ENCODE measurements at places on chromosomes 2 and 18.

DNA sequence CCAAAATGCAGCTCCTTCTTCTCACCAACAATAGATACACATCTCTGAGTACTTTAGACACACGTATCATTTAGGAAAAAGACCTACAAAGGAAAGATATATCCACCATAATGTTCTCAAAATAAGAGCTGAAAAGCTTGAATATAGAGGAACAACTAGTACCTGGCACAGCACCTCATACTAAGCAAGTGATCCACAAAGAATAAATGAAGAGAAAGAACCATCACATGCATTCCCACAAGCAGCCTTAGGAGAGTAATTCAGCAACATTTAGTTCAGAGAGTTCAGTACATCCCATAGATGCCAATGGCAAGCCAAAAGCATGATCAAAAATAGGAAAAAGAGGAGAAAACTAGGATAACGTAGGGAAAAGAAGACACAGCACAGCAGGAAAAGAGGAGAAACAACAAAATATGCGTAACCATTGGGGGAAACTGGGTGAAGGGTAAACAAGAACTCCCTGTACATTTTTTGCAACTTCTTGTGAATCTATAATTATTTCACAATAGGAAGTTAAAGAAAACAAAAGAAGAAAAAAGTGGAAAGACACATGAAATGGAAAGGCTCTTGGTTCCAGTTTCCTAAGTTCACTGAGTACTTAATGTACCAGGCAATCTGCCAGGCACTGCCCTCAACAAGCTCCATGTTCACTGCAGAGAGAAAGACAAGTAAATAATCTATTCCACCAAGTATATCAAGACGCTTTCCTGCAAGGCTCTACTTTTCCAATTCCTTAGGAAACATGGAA lies 22.3 kb downstream of the CLASP1 start:
- peak; percentile 96 for DNase-seq

- peak; percentile 90 for DNase-seq
These were observed 48.6 kb downstream of the SLC8A1 start for GRCh38 chr2:40403233-40403836.

DNA sequence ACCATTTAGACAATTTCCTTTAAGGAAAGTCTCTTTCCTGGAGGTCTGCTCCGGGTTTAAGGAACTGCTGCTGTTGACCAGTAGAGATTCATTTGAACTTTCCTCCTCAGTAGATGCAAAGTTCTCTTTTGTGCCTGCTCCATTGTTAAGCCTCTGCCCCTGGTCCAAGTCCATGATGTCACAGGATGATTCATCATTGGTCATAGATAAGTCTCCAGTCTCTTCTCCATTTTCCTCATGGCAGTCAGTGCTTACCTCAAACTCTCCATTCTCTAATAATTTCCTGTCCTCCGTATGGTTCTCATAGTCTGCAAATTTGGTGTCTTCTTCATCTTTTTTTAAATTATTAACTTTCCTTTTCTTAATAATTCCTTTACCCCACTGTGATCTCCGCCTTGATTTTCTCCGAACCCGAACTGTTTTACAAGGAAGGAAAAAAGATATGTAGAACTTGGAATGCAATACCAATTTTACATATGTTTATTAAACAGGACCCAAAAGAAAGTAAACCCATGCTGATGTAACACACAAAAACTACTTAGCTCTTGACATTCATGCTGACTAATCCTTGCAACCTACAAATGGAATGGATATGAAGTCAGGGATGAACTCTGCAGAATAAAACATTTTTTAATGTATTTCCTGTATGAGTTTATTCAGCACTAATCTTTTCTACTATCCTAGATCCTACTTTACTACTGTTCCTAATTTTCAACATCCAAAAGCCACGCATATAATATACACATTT lies 169.1 kb downstream of the ATAD2B start:
- DNase-seq: peak; percentile 94

DNA sequence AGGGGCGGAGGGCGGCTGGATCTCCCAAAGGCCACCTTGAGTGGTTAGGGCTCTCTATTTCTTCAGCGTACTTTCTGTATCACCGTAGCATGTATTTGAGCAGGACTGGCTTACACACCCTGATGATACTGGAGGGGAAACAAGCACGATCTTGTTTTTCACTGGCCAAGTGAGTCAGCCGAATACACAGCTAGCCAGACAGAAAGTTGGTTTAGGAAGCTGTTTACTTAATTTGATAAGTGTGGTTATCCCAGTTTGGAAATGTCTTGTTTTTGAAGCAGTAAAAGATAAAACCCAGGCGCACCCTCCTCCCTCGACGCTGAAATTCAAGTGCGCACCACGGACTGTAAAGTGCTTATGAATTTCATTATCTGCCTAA lies 582 bp downstream of the RIOK3 start:
- peak; percentile 43 for DNase-seq

- no peak for DNase-seq
These were observed 113.6 kb upstream of the APCDD1 start for GRCh38 chr18:10340821-10341220.

DNA sequence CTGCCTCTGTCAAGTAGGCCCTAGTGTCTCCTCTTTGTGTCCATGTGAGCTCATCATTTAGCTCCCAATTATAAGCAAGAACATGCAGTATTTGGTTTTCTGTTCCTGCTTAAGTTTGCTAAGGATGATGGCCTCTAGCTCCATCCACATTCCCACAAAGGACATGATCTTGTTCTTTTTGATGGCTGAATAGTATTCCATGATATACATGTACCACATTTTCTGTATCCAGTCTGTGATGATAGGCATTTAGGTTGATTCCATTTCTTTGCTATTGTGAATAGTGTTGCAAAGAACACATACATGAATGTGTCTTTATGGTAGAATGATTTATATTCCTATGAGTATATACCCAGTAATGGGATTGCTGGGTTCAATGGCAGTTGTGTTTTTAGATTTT lies 263.2 kb downstream of the PARD3B start:
- DNase-seq: no peak

GRCh38 chr18:56066524-56067213 lies 478.7 kb upstream of the TCF4 start:
- DNase-seq: no peak

DNA sequence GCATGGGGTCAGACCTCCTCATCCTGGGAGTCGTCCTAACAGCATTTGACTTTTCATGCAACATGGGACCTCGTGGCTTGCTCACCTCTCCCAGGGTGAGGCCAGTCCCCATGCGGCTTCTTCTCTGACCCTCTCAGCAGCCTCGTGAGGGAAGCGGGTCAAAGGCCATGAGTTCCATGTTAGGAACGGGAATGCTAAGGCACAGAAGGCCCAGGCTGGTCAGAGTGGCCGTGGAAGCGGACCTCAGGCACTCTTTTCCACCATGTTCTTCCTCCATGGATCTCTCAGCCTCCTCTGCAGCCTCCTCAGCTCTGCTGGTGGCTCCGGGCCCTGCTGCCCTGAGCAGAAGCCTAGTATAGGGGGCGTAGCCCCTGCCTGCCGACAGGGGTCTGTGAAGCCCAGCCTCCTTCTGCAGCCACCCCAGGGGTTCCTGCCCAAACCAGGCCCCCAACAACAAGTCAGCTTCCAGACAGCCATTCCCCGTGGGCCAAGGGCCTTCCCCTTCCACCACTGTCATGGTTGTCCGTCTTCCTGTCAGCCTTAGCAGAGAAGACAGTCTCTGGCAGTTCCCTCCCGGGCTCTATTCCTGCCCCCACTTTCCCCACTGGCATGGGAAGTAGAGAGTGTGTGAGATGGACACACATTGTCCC lies 60.0 kb upstream of the OTOF start:
- DNase-seq: no peak

DNA sequence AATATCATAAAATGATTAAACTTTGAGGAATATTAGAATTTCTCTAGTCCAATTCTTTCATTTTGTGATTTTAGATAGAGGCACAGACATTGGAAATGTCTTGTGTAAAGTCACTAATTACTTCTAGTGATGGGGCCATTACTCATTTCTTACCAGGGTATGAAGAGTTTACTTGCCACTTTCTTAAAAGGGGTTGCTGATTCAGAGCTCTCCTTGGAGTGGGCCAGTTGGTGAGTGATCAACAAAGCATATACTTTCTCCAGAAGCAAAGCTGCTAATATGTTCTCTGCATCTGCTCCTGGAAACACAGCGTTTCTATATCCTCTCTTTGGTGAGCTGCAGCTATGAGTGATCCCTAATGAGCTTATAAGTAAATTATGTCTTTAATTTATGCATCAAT lies 408.9 kb upstream of the LRATD1 start:
- DNase-seq: no peak

- DNase-seq: peak; percentile 39
These were observed 808 bp downstream of the ATP5MC3 start for GRCh38 chr2:175180701-175181103.

DNA sequence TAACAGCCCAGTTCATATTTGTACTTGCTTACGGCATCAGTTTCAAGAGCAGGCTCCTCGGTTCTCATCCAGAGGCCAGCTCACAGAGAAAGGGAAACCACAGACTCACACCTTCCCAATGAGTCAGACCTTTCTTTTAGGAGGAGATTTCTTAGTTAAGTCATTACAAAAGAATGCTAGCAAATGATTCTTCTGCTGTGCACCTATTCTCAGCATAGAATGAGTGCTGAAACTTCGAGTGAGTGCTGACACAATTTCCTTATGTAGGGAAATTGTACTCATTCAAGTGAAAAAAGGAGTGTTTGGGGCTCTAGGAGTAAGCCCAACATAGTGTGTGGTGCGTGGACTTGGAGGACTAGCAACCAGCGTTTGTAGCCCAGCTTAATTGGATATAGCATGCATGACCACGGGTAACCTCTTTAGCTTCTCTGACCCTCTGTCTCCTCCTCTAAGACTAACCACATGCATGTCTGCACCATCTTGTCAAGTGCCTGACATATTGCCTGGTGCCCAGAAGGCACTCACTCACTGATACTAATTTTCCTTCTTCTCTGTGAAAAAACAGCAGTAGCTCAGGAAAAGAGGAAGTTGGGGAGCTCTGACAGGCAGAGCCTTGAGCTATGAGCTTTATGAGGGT lies 87.0 kb downstream of the ALPK2 start:
- DNase-seq: peak; percentile 92

- peak; percentile 1 for DNase-seq
These were observed 340.1 kb downstream of the CLIP4 start for GRCh38 chr2:29455200-29455860.

DNA sequence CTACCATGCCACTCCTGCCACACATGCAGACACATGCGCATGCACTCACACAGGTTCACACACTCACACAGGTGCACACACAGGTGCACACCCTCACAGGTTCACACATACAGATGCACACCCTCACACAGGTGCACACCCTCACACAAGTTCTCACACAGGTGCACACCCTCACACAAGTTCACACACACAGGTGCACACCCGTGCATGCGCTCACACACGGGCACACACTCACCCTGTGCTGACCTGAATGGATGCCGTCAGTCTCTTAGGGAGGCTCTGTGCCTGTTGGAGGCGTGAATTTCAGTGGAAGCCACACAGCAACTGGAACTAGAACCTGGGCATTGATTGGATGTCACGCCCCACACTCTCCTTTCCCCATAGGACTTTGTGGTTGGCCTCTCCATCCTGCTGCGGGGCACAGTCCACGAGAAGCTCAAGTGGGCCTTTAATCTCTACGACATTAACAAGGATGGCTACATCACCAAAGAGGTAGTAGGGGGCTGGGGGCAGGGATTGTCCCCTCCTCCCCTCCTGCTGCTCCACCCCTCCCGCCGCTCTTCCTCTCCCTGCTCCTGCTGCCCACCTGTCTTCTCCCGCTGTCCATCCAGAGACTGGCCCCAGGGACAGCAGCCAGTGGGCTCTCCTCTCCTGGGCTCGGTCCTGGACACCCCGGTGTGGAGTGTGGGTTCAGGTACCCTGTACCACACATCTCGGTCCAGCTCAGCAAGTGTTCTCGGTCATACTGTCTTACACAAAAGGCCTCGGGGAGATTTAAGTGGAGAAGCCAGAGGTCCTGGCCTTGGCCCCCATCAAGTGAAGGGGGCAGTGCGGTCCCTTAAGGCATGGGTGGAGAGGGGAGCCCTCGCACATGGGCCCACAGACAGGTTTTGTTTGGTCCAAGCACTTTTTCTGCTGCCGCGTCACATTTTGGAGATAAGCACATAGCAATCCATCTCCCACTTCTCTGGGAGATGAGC lies 21.0 kb upstream of the FAHD2A start:
- no peak for DNase-seq

GRCh38 chr2:196275646-196276352 lies 104.4 kb upstream of the STK17B start:
- no peak for DNase-seq

DNA sequence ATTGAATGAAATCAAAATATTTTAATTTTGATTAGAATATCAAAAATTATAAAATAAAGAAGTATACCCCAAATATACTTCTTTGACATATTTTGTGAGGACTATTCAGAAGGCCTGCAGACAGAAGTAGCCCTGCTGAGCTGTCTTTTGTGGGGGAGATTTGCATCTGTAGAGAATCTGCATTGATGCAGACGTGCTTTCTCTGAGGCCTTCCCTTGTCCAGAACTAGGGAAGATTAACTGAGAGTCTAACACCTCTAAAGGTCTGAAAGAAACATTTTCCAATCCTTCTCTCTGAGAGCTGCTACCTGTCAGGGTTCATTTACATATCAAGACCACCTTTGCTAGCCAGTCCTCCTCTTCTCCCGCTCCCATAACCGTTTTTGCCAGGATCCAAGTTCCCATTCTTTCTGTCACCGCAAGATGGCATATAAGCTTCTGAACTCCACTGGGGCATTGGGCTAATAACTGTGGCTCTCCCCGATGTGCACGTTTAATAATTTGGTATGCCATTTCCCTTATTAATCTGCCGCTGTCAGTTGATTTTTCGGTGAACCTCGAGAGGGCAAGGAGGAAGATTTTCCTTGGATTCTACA lies 510.4 kb upstream of the CNTNAP5 start:
- DNase-seq: no peak

GRCh38 chr2:152298754-152299153 lies 36.2 kb upstream of the FMNL2 start:
- peak; percentile 49 for DNase-seq

GRCh38 chr18:48914581-48915251 lies 36.0 kb downstream of the SMAD7 start:
- no peak for DNase-seq

DNA sequence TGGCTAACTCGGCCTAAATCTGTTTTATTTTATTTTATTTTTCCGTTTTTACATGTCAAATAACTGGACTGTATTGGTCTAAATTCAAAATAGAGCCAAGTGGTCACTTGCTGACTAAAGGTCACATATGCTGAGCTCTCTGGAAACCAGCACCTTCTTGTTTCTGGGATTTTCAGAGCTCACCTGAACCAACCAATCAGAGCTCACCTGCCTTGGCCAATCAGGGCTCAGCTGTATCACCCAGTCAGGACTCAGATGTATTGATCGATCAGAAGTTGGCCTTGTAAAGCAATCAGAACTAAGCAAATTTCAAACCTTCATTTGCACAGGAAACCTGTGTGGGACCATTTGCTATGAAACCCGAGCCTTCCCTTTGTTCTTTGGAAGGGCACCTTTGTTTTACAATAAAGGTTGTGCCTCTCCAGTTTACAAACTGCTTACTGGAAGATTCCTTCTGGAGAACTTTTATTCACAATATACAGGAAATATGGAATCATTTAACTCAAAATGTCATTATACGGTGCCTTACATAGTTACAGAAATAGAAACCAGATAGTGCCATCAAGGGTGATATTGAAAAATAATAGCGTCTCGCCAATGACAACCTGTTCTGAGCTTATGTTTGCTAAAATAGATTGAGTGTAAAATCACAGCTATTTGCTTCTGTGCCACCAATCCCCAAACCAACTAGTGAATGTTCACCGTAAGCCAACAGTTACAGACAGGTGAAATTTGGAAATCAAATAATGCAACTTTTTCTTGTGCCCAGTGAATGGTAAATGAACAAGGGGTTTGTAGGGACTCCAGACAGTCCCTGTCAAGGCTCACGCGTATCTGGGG lies 17.3 kb upstream of the PSD4 start:
- DNase-seq: no peak

GRCh38 chr2:49515996-49516782 lies 361.9 kb upstream of the FSHR start:
- no peak for DNase-seq
